ENCODE measurements at places on chromosomes 7 and 10. TPM values are rescaled to one million over a fixed set of nuclear protein-coding genes. Genes with fewer than 3 reads are reported as not detected.

- no peak for DNase-seq
Measured at GRCh38 chr7:69115788-69116187, 482.5 kb upstream of the AUTS2 start.

GRCh38 chr7:16412274-16413254 lies 8.8 kb downstream of the CRPPA start:
- no peak for DNase-seq

Gene ACBD5
- total RNA-seq: 40.2 TPM

- no peak for DNase-seq
Measured at GRCh38 chr10:85204814-85205213, 876.4 kb downstream of the CCSER2 start.

DNA sequence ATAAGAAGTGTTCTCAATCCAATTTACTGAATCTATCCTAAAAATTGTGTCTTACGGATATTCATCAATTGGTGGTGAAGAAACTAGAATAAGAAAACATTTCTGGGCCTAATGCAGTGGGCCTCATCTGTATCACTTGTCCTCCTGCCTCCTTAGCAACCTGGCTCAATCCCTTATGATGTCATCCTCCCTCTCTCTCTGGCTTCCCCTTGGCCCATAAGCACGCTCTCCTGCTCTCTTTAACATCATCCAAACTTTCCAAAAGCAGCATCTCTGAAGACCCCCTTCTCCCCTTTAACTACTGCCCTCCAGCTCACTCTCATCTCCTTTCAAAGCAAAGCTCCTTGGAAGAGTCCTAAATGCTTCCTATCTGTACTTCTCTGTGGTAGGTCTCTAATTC lies 4.7 kb upstream of the STN1 start:
- no peak for DNase-seq

GRCh38 chr10:72814099-72814790 lies 79.3 kb upstream of the OIT3 start:
- DNase-seq: no peak

Gene CPED1
- 41.8 TPM for total RNA-seq

GRCh38 chr10:6195846-6196245 lies 6.9 kb upstream of the PFKFB3 start:
- DNase-seq: no peak

DNA sequence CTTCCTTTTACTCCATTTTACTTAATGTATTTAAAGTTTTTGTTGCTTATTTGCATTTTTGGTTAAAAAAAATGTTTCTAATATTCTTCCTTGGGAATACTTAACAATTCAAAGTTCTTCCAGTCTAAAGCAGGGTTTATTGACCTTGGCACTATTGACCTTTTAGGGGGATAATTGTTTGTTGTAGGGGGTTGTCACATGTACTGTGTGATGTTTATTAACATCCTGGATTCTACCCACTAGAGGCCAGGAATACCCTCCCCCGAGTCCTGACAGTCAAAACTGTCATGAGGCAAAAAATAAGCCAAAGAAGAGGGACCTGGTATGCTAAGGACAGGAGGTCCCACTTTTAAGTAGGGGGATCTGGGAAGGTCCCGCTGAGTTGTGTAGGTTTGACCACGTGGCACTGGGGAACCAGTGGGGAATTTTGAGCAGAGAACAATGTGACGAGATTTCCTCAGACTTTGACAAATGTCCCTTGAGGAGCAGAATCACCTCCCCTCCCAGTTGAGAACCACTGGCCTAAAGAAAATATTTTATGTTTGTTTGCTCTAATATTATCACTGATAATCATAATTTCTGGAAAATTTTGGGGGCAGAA lies 178.3 kb upstream of the PRR15 start:
- no peak for DNase-seq

Gene FAM13C
- total RNA-seq: 4.7 TPM

Measured in right lobe of liver (tissue), 6 donors.